ENCODE measurements at places on chromosomes 3 and 15. TPM values are rescaled to one million over a fixed set of nuclear protein-coding genes. Genes with fewer than 3 reads are reported as not detected.

TRH gene
- not detected for total RNA-seq

HHLA2 gene
- total RNA-seq, result not detected

GRCh38 chr3:41041462-41041861, 157.8 kb upstream of the CTNNB1 start:
- no peak for DNase-seq

DNA sequence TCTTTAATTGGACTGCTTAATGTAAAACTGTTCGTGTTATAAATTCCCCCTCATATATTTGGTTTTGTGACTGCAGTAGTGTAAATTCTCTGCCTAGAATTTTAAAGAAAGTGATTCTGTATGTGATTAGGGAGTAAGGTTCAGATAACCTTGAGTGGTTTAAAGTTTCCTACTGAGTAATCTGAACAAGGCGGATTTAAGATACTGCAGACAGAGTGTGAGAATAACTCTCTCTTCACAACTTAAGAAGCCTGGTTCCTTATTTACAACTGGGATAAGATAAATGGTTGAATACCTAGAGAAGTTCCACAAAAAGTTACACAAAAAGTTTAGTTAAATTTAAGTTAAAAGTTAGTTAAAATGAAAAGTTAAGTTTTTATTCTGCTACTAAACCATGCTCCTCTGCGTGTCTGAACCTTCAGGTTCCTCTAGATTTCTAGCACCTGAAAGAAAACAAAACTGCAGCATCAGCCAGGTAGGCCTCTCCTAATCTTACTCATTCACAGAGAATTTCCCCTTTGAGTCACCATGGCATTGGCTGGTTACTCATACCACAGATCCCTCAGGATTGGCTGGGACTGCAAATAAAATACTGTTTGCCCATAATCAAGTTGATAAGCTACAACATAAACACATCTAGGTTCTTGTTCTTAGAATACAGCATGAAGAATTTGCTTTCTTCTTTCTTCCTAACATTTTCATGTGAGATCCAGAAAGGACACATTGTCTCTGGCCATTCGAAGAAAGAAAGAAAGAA, at the start of gene ARL14:
ARL14 (plus strand) TSS at position 614 of the 757 bp plus-strand sequence. CDS start 187 bp downstream, outside the sequence.
- no peak for DNase-seq

- no peak for DNase-seq
Observed at GRCh38 chr15:71301958-71302621, 186.8 kb downstream of the THSD4 start.

DNA sequence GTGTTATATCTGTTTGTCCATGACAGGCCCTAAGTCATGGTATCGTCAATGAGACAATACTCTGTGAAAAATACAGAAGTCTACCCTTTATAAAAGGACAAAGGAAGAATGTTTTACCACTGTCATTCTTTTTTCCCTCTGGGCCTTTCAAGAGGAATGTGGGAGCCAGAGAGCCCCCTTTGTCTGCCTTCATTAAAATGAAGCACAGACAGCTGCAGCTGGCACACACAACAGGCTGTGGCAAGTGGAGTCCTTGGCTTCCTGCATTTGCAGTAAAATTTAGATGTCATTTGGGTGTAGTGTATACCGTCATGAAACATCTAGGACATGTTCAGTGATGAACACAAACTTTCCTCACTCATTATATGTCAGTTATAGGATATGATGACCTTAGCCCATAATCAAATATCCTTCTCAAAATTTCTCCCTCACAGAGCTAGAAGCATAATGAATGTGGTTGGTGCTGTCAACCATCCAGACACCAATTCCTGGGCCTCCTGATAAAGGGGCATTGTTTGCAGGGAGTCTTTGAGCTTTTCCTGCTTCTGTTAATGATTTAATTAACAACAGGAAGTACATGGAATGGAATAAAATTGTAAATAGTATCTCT, 76.4 kb downstream of the DHX36 start:
- DNase-seq, result peak; percentile 27

DNA sequence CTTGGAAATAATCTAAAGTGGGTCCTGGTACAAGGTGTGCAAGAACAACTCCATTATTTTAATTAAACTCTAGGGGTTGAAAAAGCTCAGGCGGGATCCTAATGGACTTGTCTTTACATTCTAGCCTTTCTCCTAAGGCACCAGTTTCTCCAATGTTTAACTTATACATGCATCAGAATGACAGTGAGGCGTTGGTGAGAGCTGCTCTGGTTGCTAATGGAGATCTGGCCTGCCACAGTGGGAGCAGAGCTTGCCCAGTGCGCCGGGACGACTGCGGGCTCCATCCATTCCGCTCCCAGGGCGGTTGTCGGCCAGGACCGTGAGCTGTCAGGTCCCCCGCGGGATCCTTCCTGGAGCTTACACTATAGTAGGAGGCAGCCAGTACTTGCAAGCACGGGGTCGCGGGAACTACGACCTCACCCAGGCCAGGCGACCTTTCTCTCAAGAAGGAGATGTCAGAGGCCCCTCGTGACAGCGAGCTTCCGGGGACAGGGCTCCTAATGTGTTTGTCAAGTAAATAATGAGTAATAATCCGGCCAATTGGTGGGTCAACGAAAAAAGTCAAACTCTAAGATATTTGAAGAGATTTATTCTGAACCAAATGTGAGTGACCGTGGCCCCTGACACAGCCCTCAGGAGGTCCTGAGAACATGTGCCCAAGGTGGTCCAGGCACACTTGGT, 991 bp upstream of the HIGD1A start:
- DNase-seq, result no peak

- DNase-seq, result no peak
Observed at GRCh38 chr15:47439146-47440111, 277.9 kb upstream of the SEMA6D start.

- DNase-seq, result peak; percentile 55
Observed at GRCh38 chr3:54826251-54826691, 101.6 kb downstream of the LRTM1 start.

GRCh38 chr3:172355836-172356235, 92.4 kb downstream of the GHSR start:
- peak; percentile 13 for DNase-seq

- peak; percentile 47 for DNase-seq
Observed at GRCh38 chr3:152941859-152942258, 106.9 kb downstream of the P2RY1 start.

DNA sequence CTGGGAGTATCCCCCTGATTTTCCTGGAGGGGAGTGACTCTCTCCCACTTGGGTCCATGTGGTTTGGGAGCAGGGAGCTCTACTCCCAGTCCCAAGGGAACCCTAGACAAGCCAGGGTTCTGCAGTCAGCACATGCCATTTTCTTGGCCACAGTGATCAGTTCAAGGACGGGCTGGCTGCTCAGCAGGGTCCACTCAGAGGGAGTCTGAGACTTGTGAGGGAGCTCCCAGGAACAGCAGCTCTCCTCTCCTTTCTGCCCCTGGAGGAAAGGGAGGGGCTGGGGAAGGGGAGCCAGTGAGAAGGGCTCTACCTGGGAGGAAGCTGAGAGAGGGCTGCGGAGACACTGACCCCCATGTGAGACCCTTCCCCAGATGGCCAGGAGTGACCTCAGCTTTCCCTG, 29.1 kb upstream of the LMCD1 start:
- no peak for DNase-seq
